ENCODE measurements at places on chromosomes 5 and 9.

DNA sequence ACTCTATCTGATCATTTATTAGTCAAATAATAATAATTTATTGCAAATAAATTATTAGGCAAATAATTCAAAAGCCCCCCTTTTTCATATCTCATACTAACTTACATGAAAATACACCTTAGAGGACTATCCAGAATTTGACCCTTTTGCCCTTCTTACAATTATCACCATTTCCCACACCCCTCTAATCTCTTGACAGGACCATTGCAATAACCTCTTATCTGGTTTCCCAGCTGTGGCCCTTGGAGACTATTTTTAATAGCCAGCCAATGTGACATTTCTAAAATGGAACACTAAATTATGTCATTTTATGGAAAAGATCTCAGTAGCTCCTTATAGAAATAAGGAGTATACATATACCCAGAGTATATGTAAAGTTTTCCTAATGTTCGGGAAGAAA lies 588.4 kb upstream of the COX7C start:
- DNase-seq = no peak

- no peak for DNase-seq
These were observed 97.8 kb upstream of the RUFY1 start for GRCh38 chr5:179452356-179453230.

- DNase-seq = no peak
These were observed 13.6 kb downstream of the UNC5A start for GRCh38 chr5:176823869-176824412.

GRCh38 chr5:107058803-107059202 lies 611.9 kb downstream of the EFNA5 start:
- DNase-seq = no peak

GRCh38 chr9:135282808-135283207 lies 195.3 kb downstream of the OLFM1 start:
- DNase-seq = no peak

DNA sequence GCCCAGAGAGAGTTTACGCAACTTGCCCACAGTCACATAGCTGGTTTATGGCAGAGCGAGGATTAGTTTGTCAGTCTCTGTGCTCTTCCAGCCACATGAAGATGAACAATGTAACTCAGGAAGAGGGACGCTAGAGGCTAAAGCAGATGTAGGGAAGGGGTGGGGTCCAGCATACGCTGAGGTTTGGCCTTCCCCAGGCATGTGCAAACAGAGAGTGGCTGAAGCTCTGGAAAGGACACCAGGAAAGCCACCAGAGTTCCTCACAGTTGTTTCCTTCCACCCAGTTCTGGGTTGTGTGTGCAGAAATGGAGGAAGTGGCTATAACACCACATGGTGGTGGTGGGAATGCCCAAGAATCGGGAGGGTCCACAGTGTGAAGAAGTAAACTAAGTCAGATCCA lies 60.0 kb downstream of the SNX18 start:
- no peak for DNase-seq

DNA sequence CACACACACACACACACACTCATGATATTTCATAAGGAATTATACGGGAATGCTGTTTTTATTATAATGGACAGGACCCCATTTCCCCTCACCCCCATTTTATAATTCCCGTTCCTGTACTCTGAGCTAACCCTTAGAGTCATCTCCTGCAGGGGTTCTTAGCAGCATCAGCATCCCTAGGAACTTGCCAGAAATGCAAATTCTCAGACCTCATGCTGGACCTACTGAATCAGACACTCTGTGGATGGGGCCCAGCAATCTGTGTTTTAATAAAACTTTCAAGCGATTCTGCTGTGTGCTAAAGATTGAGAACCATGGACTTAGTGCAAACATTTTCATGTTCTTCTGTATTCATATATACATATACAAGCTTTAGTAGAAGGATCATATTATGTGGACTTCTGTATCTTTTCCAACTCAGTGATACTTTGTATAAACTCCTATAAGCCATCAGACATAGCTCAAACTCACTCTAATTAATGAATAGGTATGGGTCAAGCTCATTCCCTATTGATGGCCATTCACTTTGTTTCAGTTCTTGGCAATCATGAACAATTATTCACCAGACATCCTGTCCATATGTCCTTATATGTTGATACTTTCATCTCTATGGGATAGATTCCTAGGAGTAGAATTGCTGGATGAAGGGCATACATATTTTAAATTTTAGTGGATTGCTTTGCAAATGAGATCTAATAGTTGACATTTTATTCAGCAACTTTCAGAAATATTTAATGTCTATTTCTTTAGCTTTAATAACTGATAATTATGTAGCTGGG lies 65.5 kb downstream of the ARHGEF28 start:
- DNase-seq = no peak

Data from HuH-7.5 (cell line).